ENCODE measurements at places on chromosomes 6 and 20.
A peak's percentile ranks its signal among the peaks of the same experiment; 100 is the strongest.

- no peak for DNase-seq
Observed at GRCh38 chr6:11358904-11359830, 126.7 kb upstream of the NEDD9 start.

DNA sequence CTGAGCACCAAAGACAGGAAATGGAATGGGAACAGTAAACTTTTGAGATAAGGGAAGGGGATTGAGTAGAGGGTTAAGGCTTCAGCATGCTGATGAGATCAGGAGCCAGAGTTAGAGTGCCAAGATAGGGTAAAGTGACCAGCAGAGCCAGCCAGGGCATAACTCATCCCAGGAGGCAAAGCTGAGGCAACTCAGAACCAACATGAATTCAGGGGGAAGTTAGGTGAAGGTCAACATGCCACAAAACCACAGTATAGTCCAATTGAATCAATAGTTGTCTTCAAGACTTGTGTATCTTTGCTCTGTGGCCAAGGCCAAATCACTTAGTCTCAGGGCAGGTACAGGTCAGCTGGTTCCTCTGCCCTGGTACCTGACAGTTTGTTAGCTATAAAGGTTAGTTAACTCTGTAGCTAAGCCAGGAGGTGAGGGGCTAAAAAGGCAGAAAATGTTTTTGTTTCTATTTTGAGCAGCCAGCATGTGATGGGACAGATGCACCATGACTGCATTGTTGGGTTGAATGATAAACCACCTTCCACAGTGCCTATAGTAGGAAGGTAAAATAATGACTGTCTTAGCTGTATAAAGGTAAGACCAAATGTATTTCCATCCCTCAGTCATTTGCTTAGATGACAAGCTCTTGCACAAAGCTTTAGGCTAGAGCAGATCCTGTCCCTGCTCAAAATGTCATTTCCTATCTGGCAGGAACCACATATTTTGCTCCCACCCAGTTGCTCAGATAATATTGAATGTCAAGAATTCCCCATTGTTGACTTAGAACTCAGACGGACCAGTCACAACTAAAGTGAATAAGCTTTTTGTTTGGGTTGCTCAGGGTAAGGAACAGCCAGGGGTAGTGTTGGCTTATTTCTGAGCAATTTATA, 15.8 kb downstream of the RNF8 start:
- DNase-seq = no peak

DNA sequence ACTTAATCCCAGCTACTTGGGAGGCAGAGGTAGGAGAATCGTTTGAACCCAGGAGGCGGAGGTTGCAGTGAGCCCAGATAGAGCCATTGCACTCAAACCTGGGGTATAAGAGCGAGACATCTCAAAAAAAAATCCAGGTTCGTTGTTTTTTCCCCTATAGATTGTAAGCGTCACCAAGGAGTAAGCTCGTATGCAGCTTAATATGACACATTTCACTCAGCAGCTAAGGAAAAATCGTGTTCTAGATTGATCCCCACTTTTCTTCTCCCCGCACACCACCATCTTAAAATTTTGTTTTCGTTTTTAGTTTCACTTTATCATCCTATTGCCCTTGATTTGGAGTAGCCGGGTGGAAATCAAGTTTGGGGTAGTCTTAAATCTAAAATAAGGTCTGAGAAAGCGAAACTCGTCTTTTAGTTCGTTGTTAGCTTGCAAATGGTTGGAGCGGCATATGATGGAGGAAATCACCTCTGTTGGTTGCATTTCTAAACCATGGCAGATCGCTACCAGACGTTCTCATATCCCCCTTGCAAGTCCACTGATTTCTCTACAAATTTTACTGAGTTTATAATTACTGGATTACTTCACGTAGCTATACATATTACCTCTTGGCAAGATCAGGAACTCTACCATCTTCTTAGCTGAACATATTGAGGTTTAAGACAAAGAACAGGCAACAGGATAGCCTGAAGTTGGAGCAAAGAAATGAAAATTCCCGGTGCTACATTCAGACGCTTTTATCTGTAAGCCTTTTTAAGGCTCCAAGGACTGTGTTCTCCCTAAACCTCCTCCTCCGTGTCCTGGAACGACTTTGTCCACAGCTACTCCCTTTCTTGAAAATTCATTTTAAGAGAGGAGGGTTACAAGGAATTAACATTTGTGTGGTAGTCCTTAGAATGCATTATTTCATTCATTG, 91.1 kb upstream of the BTN3A2 start:
- DNase-seq = no peak

GRCh38 chr6:137430954-137431353, 63.2 kb downstream of the OLIG3 start:
- DNase-seq = no peak

GRCh38 chr6:162289972-162290371, 437.6 kb downstream of the PRKN start:
- no peak for DNase-seq

- DNase-seq = no peak
Observed at GRCh38 chr6:77987035-77987384, 334.2 kb downstream of the MEI4 start.

GRCh38 chr6:148186916-148187315, 155.7 kb upstream of the SASH1 start:
- DNase-seq = no peak

GRCh38 chr20:16574656-16575355, 1.6 kb upstream of the KIF16B start:
- peak; percentile 39 for DNase-seq

- DNase-seq = no peak
Observed at GRCh38 chr6:142647449-142648035, 297.4 kb downstream of the HIVEP2 start.

- no peak for DNase-seq
Observed at GRCh38 chr6:7938562-7939183, 28.1 kb upstream of the TXNDC5 start.

GRCh38 chr20:54229566-54230160, 21.8 kb downstream of the PFDN4 start:
- no peak for DNase-seq

Data from skeletal muscle cell (primary cell).